Non-pigmented ciliary epithelial cell (primary cell): ENCODE measurements at places on chromosomes 7 and 10.

DNA sequence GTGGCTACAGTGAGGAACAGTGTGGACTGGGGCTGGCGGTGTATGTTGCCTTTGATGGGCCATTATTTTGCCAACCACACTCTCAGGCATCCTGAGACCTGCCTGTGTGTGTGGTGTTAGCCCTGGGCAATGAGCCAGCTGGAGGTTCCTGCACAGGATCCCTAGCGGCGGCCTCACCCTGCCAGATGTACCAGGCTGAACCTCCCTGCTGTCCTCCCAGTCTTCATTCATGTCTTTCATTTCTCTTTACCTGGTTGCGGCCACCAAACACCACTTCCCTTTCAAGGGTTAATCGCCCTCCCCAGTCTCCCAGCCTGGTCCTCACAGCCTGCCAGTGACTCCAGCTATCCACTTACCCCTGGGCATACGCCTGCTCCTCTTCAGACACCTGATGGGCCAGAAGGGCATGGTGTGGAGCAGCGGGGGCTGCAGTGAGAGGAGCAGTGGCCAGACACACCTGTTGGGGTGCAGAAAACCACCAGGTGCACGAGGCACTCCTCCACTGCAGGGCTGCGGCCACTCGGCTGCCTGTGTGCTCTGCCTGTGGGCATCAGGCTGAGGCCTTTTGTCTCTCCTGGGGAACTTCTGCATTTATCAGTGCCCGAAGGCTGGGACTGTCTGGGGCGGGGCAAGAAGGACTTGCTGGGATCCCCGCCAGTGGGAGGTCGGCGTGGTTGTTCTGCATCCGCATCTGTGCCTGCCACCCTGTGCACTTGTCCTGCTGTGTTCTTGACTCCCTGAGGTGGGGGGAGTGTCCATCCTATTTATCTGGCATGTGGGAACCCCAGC lies 111.6 kb downstream of the ARHGAP22 start:
- no peak for DNase-seq

- DNase-seq: no peak
Observed at GRCh38 chr7:28516390-28517172, 104.3 kb downstream of the CREB5 start.

GRCh38 chr10:17523917-17524316 lies 69.5 kb upstream of the ST8SIA6 start:
- no peak for DNase-seq

- no peak for DNase-seq
Observed at GRCh38 chr7:15446722-15447121, 115.1 kb downstream of the AGMO start.

GRCh38 chr10:21873198-21873597 lies 130.3 kb downstream of the DNAJC1 start:
- DNase-seq: no peak

DNA sequence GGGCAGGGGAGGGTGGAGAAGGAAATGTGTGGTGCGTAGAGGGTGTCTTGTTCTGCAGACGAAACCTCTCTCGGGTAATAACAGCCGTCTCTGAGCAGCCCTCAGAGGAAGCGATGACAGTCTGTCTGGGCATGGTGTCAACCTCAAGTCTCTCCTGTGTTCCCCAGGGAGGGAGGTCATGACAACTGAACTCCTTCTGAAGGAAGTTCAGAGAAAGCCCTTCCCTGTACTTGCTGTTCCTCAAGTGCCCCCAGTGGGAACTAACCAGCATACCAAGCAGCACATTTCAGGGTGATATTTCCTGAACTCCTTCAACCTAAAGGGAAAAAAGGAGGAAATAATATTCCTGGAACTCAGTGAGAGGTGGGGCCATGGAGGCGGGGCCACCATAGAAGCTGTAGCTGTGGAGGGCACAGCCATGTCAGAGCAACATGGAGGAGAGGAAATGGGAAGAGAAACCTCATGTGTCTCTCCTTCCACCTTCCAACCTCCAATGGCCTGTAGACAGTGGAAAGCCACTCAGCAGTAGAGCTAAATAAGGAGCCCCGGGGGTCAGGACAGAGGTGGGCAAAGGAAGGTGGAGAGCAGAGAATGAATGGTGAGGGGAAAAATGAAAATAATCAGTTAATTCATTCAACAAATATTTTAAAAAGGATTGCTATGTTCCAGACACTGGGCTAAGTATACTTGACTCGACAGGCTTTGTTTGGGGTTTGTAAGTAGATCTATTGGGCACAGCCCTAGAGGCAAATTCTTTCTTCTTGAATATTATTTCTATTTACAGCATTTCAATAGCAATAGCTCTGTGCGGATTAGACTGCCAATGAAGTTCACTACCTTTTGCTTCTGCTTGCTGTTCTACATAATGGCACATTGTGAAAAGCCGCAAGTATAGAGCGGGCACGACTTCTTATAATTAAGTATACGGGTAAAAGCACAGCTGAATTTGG lies 61.0 kb upstream of the AOAH start:
- DNase-seq: no peak

- no peak for DNase-seq
Observed at GRCh38 chr10:125502276-125502675, 180.7 kb downstream of the TEX36 start.

GRCh38 chr7:118186501-118186900 lies 2.5 kb downstream of the LSM8 start:
- no peak for DNase-seq

DNA sequence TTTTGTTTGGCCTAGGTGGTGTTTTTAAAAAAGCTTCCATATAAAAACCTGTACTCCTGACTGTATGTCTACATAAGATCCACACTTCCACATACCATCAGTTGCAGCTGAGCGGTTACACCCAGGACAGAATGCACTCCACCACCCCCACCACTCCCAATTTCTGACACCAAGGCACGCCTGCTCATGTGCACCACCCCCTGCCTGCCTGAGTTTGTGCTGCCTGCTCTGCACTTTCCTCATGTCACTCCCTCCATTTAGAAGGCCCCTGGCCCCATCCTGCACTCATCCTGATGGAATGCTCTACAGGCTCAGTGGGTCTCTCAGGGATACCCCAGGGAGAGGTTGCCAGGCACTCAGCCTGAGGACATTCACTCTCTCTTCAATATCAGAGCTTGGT lies 6.5 kb downstream of the VPS41 start:
- DNase-seq: no peak

DNA sequence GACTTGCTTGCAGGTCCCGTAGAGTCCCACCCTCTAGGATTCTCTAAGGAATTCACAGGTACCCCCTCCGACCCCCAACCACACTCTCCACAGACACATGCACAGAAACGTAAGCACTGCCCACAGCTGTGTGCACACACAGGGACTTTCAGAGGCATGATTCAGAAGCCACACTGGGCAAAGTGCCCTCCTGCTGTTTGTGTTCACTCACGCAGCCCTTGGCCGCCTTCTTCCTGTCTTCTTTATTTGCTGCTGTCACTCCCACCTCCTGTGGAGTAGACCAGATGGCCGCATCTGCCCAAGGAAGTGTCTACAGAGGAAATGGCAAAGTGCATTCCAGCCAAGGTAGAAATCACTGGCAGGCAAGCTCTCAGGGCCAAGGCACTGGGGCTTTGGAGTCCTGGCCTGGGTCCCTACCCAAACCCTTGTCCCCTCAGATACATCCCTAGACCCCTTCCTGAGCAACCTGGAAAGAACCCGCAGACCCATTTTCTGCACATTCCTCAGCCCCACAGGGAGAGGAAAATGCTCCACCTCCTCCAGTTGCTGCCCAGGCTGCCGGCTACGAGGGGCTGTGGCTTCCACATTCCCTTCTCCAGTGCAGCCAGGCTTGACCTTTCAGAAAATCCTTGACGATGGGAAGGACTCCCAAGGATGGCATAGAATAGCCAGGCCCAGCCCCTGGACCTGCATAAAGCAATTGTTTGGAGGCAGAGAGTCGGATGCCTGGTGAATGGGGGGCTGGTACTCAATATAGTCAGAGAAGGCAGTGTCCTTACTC lies 21.6 kb upstream of the GIMAP8 start:
- no peak for DNase-seq

DNA sequence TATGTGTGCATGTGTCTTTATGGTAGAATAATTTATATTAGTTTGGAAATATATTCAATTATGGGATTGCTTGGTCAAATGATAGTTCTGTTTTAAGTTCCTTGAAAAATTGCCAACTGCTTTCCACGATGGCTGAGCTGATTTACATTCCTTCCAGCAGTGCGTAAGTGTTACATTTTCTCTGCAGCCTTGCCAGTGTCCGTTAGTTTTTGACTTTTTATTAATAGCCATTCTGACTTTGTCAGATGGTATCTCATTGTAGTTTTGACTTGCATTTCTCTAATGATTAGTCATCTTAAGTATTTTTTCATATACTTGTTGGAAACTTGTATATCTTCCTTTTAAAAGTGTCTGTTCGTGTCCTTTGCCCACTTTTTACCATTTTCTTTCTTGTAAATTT lies 434.2 kb upstream of the POT1 start:
- DNase-seq: peak; percentile 36

- no peak for DNase-seq
Observed at GRCh38 chr7:108461840-108462239, 5.6 kb upstream of the NRCAM start.

GRCh38 chr7:153443032-153443701 lies 609.0 kb upstream of the DPP6 start:
- no peak for DNase-seq

DNA sequence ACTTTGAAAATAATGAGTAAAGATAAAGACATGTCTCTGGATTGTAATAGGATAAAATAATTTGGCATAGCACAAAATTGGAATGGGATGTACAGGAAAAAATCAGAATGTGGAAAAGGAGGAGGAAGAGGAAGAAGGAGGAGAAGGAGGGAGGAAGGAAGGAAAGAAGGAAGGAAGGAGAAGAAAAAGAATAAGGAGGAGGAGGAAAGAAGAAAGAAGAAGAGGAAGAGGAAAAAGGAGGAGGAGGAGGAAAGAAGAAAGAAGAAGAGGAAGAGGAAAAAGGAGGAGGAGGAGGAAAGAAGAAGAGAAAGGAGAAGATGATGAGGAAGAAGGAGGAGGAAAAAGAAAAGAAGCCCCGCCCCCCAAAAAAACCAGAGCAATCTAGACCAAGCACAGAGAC lies 95.9 kb downstream of the ST8SIA6 start:
- no peak for DNase-seq

GRCh38 chr7:151429560-151430331 lies 10.2 kb downstream of the CRYGN start:
- no peak for DNase-seq

- DNase-seq: no peak
Observed at GRCh38 chr10:125554016-125554703, 128.8 kb downstream of the TEX36 start.

DNA sequence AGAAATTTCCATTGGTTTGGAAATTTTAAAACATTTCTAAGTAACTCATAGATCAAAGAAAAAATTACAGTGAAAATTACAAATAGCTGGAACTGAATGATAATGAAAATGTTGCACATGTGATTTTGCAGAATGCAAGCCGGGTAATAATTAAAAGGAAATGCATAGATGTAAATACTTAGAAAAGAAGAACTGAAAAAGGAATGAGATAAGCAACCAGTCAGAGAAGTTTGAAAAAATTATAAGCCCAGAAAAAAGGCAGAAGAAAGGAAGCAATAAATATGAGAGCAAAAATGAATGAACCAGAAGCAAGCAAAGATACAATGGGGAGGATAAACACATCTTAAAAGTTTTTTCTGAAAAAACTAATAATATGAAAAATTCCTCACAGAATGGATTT lies 3.2 kb upstream of the TMEM273 start:
- no peak for DNase-seq

GRCh38 chr7:80611779-80612178 lies 26.7 kb upstream of the CD36 start:
- DNase-seq: peak; percentile 69

DNA sequence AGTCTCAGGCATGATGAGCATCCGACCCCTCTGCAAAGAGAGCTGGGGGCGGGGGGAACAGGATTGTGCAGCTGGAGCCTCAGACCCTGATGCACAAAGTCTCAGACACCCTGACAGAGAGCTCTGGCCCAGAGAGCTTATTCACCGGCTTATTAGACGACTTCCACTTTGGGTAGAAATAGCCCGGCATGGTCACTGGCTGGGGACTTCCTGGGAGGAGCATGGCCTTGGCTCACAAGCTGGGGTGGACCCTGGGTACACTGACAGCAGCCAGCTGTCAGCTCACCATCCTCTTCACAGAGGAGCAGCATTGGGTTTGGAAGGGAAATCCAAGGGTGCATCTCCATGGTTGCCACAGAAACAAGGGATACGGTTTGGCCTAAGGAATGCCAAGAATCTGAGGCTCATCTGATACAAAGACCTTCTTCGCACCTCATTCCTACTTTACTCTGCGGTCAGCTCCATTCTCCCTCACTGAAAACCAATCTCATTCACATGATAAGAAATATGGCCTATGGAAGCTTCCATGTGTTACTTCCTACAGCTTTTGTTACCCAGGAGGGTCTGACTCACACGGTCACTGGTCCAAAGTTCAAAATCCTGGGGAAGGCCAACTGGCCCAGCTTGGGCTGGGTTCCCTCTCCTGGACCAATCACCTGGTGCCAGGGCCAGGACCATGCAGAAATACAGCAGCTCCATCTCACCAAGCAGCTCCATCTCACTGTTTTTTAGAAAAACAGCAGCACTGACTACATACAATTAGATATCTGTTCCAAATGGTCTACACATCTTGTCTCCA lies 25.1 kb downstream of the ZNF467 start:
- no peak for DNase-seq

DNA sequence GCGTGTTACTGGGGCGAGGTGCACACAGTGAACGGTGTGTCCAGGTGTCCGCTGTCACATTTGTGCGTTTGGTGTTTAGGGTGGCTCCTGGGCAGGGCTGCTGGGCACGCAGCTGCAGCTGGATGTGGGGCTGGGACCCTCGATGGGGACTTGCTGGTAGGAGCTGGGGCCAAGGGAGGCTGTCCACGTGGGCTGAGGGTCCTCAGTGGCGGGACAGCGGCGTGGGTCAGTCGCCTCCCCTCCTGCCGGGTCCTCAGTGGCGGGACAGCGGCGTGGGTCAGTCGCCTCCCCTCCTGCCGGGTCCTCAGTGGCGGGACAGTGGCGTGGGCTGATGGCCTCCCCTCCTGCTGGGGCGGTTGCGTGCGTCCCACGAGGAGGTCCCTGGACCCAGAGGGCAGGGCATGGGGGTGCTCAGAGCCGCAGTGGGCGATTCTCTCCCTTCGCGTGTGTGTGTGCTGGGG lies 68.5 kb downstream of the INPP5A start:
- DNase-seq: no peak

DNA sequence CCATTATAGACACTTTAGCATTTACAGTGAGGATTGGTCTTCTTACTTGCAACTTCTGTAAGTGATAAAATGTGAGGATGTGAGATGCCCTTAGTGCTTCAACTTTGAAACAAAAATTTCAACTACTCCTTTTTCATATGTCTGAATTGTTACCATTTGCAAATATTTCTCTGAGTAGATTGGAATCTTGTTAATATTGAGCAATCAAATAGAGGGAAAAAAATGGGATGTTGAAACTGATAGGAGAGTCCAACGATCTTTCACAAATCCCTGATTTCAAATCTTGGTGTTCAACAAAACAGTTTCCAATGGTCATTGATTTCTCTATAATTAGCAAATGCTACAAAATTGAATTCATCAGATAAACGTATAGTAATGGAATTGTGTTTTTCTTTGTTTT lies 5.5 kb upstream of the SNX10 start:
- no peak for DNase-seq

DNA sequence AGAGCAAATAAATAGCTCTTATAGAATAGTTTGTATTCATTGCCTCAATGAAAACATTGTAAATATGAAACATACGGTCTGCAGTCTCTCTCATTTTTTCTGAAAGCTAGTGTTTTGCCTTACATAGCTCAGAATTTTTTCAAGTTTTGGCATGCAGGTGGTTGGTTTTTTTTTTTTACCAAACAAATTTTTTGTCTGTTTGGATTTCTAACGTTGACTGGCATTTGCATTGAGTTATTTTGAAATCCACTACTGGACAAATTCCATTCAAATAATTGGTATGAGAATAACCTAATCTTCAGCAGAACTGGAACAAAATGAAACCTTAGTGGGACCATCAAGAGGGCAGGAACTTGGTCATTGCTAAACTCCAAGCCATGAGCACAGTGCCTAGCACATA lies 107.6 kb upstream of the SAMD8 start:
- no peak for DNase-seq
